ENCODE measurements at places on chromosomes 7 and 10.
A peak's percentile ranks its signal among the peaks of the same experiment; 100 is the strongest.

DNA sequence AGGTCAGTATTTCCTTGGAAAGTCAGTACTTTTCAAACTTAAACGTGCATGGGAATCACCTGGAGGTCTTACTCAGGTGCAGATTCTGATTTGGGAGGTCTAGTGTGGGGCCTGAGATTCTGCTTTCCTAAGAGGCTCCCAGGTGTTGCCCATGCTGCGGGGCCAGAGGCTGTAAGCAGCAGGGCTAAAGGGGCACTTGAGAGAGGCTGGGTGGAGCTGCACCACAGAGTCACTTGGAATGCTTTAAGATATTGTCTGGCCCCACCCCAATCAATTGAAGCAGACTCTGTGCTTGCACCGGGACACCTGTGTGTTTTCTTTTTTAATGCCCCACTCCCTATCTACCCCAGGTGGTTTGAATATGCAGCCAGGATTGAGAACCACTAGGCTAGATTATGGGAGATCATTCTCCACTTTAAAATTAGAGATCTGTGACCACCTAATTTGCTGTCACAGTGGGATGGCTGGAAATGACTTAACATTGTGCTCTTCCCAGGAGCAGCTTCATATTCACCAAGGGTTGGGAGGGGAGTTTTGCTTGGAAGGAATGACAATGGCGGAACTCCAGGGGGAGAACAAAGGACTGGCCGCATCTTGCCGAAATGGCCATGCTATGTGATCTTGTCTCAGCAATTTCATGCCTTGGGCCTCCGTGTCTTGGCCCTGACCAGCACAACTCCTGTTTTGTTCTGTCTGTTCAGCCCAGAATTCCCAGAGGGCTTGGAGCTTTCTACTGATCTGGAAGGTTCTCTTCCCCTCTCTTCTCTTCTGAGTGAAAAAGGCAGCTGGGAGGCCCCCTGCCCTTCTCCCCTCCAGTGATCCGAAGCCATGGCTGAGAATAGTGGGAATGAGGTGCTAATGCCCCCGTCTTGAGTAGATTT lies 80.2 kb downstream of the FAM241B start:
- DNase-seq: no peak

GRCh38 chr10:110781139-110781538 lies 90.6 kb upstream of the PDCD4 start:
- no peak for DNase-seq

DNA sequence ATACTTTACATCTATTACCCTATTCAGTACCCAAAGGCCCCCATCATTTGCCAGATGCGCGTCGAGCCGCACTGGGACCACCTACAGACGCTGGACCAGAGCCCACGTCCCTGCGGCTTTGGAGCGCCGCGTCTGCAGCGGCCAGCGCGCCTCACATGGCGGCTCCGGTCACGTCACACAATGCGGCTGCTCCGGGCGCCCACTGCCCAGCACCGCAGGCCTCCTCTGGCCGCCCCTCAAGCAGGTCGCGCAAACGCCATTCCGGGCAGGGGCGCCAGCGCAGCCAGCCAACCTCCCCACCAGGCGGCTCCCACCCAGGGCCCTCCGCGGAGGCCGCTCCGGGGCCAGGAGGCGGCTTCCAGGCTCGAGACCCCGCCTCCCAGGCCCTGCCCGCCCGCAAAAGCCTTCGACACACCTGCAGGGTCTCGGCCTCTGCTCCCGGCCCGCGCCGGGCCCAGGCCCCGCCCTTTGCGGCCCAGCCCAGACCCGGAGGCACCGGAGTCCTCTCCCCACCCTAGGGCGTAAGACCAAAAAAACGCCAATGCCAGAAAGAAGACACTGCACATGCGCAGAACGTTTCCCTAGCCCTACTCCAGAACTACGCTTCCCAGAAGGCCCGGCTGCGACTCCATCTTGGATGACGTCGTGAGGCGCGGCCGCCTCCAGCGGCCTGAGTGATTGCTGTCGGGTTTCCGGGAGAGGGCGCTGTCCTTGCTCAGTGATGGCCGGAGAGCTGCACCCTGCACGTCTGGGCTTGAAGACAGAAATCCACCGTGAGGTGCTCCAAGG lies at the start of gene ZNF25:
Gene ZNF25, minus strand, starts transcription at position 557 of the 789 bp plus-strand sequence. CDS start 4,925 bp downstream, outside the sequence.
- DNase-seq: peak; percentile 99

DNA sequence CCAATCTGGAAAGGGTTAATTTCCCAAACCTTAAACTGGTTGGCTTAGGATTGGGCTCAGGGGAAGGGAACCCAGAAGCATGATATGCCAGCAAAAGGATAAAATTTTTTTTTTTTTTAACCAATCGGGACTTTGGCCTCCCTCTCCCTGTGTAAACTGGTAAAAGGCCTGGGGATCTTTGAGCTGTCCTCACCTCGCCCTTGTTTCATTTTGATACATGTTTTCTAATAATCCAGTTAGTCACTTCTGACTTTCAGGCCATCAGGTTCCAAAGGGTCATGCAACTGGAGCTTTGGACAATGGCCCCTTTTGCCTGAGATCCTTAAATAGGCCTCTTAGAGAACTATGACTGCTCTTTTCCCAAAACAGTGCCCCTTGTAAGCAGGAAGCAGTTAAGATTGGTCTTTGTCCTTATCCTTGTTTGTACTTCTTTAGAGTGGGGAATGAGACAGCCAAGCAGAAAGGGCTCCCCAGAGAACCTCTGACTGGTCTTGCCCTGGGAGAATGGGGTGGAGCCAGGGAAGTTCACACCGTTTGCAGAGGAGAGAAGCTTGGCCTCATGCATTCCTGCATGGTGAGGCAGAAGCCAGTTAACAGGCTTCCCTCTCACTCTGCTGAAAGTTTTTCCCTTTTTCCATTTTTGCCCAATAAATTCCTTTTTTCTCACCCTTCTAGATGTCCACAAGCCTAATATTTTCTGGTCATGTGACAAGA lies 424.2 kb upstream of the CNTNAP2 start:
- DNase-seq: no peak

DNA sequence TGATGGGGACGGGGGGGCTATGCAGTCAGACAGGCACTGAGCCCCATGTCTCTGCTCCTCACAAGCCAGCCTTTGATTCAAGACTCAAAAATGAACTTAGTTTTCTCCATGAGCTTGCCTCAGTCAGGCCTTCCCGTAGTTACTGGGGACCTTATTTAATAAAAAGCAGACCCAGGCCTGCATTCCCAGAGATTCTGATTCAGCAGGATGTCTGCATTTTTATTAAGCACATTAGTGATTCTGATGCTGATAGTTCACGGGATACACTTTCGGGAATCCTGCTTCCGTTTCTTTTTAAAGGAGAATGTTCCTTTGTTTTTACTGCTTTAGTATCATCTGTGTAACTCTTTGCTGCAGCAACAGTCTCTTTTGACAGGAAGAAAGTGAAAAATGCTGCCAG lies 28.3 kb upstream of the PLPP4 start:
- DNase-seq: no peak

DNA sequence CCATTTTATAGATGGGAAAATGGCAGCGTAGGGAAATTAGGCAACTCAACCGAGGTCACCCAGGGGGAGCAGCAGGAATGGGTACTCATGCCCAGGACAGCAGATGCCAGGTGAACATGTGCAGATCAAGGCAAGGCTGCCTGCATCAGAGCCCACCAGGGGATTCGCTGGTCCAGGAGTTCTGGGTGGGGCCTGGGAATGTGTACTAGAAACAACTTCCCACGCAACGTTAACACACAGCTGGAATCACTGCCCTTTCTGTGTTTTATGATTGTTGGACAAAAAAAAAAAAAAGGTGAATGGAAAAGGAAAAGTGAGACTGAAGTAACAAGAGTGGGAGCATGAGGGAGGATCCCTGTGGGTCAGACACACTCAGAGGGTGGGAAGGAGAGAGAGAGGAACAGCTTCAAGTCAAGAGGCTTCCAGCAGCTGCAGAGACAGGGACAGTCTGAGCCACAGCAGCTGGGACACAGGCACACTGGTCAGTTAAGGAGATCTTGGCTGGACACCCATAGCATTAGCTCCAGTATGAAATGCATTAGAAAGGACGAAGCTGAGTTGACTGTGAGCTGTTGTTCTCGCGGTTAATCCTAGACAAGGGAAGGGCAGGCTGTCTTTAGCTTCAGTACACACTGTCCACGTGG lies 187.9 kb upstream of the INHBA start:
- no peak for DNase-seq

DNA sequence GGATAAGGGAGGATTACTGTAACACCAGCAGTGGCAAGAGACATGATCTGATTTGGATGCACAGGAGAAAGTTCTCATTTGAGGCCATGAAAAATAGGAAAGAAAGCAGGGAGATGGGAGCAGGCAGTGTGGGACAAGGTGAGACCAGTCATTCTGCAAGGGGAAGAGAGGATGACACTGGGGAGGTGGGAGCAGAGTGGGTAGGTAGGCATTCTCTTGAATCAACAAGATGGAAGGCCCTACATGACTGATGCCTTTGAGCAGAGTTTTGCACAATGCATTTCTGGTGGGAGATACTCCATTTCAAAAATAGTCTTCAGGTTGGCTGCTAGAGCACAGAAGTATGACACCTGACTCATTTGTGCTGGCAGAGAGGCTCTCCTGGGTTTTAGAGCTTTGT lies 10.5 kb downstream of the RPS24 start:
- DNase-seq: no peak

DNA sequence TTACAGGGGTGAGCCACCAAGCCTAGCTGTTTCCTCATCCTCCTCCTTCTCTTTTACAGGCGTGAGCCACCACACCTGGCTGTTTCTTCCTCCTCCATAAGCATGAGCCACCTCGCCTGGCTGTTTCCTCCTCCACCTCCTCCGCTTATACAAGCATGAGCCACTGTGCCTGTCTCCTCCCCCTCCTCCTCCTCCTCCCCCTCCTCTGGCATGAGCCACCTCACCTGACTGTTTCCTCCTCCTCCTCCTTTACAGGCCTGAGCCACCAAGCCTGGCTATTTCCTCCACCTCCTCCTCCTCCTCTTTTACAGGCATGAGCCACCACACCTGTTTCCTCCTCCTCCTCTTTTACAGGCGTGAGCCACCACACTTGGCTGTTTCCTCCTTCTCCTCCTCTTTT lies 49.8 kb upstream of the ZNF479 start:
- DNase-seq: no peak

DNA sequence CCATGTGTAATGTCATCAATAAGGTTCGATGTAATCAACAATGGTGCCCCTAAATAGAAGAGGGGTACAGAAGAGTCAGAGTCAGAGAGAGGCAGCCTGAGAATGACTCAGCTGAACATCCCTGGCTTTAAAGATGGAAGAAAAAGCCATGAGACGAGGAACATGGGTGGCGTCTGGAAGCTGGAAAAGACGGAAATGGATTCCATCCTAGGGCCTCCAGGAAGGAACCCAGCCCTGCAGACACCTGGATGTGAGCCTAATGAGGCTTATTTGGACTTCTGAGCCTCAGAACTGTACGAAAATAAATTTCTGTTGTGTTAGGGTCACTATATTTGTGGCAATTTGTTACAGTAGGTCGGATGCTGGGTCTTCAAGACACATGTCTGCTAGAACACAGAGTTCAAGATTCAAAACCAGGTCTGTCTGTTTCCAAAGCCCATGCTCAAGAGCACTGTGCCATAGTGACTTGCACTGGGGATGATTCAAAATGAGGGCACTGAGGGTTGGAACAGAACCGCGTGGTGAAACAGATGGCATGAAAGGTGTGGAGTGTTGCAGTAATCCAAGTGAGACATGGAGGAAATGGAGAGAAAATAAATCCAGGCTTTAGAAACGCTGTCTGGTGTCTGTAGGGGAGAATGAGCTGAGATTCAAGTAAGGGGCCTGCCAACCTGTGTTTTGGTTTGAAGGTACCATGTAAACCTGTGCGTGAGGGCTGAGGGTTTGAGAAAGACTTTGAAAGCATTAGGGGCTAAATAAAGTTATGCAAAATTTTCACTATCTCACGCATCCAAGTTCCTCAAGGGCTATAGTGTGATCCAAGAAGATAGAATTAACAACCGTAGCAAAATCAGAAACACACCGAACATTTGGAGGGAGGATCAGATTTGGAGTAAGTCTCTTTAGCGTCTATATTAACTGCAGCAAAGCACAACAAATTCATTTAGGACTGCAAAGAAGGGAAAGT lies 849.1 kb upstream of the AUTS2 start:
- no peak for DNase-seq

DNA sequence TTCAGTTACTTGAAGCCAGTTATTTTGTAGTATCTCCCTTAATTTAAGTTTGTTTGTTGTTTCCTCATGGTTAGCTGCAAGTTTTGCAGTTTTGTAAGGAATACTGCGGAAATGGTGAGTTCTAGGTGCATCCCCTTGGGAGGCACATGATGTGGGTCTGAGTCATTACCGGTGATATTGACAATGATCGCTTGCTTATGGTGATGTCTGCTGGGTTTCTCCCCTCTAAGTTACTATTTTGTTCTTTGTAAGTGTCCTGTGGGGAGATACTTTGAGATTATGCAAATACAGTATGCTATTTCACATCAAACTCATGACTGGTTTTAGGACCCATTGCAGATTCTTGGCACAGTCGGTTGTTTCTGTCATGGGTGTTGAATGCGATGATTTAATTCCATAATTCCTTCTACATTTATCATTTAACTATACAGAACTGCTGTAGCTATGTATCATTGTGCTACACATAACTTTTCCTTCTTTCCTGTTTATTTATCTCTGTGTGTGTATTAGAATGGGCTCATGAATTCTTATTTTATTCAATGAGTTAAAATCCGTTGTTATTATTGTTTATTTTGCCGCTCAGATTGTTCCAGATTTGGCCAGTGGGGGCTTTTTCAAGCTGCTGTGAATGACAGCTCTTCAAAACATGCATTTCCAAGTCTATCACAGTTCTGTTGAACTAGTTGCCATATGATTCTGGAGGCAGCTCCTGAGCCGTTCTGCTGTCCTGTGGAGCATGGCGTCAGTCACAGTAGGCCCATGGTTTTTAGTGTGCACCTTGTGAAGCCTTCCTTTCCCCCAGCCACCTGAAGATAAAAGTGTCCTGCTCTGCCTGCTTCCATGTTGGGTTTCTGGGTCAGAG lies 18.4 kb downstream of the TSPAN14 start:
- peak; percentile 70 for DNase-seq

- DNase-seq: no peak
Measured at GRCh38 chr7:115024276-115024675, 102.4 kb downstream of the MDFIC start.

DNA sequence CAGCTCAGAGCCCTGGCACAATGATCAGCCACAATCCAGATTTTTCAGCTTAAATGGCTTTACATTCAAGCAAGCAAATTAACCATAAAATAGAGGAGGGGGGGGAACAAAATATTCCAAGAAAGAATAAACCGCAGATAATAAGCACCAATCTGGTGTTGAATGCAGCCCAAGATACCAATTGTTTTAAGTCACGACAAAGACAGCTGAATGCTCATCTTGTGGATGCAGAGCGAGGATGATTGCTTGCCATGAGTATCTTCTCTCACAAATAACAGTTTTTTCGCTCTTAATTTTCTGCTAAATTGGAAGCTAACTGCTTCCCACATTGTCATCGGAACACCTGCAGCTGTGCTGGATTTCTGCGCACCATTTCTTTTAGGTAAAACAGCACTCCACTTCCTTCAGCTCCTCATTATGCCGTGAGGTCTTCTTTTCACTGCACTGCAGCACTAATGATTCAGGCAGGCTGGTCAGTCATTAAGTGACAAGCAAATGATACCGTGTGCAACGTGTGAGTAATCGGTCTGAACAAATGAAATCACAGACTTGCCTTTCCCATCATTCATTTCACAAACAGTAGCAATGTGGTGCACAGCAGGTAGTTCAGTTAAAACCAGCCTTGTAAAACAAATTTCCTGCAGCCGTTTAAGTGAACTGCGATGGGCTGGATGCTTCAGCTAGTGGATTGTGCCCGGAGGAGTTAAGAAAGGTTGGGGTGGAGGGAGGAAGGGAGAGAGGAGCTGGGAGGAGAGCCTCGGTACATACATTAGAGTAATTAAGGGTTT lies 106.4 kb upstream of the CDCA7L start:
- DNase-seq: no peak
